ENCODE measurements at places on chromosomes 2 and 18. TPM values are rescaled to one million over a fixed set of nuclear protein-coding genes. Genes with fewer than 3 reads are reported as not detected.

The CD8A gene
- not detected for total RNA-seq

The COMMD1 gene
- total RNA-seq, result 76.6 TPM

The TMEM247 gene
- total RNA-seq, result not detected

The TUBA4B gene
- not detected for total RNA-seq

The DSC2 gene
- total RNA-seq, result 0.07 TPM

The INPP5D gene
- total RNA-seq, result 17.5 TPM
